GM20000 (cell line): ENCODE measurements at places on chromosomes 13 and 19.

GRCh38 chr13:24495151-24495729, 17.3 kb downstream of the PARP4 start:
- no peak for DNase-seq

DNA sequence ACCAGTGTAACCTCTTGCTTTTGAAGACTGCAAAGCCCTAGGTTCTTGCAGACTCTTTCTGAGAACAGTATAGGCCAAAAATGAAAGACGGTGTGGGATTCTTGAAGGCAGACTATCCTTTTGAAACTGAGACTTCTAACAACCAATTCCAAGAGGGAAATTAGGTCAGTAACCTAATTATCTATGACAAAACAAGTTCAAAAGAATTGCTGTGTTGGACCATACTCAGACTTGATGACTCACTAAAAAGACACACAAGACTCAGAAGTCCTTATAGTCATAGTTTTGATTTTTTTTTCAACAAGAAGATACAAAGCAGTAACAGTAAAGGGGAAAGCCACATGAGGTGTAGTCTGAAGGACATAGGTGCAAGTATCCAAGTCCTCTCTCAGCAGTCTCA, 624.0 kb upstream of the GPC6 start:
- no peak for DNase-seq

GRCh38 chr19:8609279-8610040, 1.1 kb downstream of the ADAMTS10 start:
- peak; percentile 59 for DNase-seq

DNA sequence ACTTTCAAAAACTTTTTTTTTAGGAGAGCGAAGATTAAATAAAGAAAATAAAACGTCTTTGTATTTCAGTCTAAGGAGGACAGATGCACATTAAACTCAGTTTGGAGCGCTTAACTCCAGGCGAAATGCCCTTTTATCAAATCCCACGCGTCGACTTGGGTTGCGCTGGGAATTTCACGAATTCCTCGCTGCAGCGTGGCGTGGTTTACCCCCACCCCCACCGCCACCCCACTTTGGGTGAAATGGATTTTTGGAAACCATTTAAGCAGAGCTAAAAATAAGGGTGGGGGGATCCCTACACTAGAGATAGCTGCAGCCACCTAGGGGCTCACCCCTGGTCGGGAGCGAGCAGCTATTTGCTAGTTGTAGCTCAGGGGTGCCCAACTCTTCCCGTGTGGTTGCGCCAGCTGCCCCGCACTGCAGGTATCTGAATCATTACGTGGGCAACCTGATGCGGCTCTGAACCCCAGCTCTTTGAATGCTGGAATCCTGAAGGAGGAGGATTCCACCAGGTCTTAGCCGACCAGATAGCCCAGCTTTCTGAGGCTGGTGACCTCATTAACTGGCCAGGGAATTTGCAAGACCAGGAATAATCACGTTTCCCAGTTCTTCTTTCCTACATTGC, 6.5 kb upstream of the TSHZ3 start:
- DNase-seq, result no peak

- DNase-seq, result no peak
Observed at GRCh38 chr13:23069566-23069965, 111.2 kb upstream of the SGCG start.

DNA sequence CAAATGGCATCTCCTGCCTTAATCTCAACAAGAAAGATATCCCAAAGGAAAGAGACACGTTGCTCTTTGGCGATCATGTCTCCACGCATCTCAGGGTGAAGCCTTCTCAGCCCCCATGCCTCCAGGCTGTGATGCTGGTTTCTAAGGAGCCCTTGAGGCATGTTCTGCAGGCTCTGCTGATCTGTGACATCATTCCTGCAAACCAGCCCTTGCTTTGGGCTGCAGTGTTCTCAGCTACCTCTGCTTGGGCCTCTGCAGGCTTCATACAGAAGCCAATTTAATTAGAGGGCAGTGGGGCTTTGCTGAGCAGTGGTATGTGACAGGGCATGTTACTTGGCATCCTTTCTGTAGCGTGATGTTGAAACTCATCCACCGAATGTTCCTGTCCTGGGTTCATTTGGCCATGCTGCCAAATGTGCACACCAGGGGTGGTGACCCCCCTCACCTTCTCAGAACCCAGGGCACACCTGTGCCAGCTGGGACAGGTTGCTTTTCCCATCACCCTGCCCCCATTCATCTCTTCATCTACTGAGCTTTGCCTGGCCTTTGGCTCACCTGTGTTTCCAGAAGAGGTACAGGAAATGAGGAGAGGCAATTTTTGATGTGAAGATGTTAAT, 230.9 kb downstream of the TEX29 start:
- no peak for DNase-seq

DNA sequence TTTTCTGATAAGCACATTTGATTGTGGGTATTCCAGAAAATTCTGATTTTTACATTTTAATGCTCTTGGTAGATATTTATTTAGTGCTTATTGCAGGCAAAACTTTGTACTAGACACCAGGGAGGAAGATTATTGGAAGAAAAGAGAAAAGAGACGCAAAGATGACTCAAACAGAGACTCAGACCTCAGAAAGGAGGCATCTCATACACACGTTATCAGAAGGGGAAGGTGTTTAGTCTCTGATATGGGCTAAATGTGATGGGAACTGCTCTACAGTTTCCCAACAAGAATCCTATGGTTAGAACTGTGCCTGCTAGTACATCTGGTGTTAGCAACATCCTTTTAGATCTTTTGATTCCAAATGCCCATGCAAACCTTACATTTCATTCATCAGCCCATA, 245.6 kb downstream of the KLF5 start:
- DNase-seq, result no peak

DNA sequence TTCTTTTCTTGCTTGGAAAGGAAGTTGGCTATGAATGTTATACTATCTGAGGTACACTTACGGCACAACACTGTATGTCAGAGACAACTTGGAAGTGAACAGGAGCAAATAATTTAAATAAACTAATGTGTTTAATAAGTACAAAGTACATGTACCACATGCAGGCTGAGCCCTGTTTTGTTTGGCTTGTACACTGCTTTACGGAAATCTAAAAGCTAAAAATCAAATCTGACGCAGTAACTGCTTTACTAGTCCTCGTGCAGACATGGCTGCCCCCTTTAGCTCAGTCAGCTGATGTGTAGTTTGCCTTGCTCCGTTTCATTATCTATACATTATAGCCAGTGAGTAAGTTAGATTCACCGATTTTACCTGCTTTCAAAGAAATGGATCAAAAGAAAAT, 36.5 kb downstream of the TDRD3 start:
- no peak for DNase-seq

- no peak for DNase-seq
Observed at GRCh38 chr13:44974056-44974793, 15.0 kb downstream of the NUFIP1 start.

GRCh38 chr13:33015791-33016323, 366 bp upstream of the KL start:
- DNase-seq, result peak; percentile 50

- no peak for DNase-seq
Observed at GRCh38 chr13:41177616-41178015, 16.8 kb downstream of the KBTBD7 start.

- DNase-seq, result no peak
Observed at GRCh38 chr19:18068395-18068794, 18.3 kb downstream of the IL12RB1 start.

- DNase-seq, result no peak
Observed at GRCh38 chr13:23081901-23082300, 98.9 kb upstream of the SGCG start.

GRCh38 chr13:83666141-83666540, 216.1 kb downstream of the SLITRK1 start:
- no peak for DNase-seq

- DNase-seq, result no peak
Observed at GRCh38 chr19:6678690-6679109, 8.7 kb upstream of the TNFSF14 start.

DNA sequence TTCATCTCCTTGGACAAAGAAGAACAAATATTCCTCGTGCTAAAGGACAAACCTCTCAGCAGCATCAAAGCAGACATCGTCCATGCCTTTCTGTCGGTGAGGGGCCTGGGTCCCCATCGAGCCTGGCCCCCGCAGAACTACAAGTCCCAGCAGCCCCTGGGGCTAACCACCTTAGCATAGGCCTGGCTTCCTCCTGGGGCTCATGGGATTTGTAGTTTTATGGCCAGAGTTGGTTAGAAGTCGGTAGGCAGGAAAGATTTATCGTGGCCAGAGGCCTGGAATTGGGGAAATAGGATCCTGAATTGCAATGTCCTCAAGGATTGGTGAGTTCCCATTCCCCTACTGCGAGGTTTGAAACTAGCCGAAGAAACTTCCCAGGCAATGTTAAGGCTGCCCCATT, 19.6 kb downstream of the TMEM150B start:
- DNase-seq, result peak; percentile 83

- peak; percentile 71 for DNase-seq
Observed at GRCh38 chr19:16367261-16367683, 42.6 kb downstream of the KLF2 start.

DNA sequence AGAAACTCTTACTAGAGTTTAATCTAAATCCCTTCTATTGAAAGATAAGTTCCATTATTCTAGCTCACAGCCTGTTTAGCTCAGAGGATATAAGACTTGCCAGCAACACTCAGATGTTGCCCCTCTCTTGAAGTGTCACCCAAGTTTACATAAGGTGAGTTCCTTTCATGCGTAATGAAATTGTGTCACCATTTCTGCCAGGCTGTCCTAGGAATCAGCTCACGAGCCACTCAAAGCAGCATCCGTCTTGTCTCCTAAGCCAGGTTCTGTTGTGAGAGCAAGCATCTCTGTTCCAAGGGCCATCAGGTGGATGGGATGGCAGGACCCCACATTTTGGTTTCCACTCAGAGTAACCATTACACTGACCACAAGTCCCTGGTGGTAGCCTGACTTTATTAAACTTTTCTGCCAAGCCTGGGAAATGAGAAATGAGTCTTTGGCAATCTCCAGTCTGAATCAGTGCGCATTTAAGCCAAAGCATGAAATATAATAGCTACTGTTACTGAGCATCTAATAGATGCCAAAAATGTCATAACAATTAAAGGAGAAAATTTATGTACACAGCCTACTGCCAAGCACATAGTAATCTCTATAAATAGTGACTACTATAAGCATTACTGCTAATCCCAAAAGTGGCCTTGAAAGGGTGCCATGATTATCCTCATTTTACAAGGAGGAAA, 179.6 kb upstream of the MIR17HG start:
- DNase-seq, result no peak

- no peak for DNase-seq
Observed at GRCh38 chr19:47760632-47760999, 15.3 kb downstream of the NOP53 start.

- DNase-seq, result no peak
Observed at GRCh38 chr13:60439201-60439600, 42.2 kb downstream of the TDRD3 start.

GRCh38 chr13:29483211-29483610, 112.3 kb downstream of the SLC7A1 start:
- DNase-seq, result no peak

GRCh38 chr13:109480011-109480955, 306.1 kb downstream of the IRS2 start:
- DNase-seq, result no peak

DNA sequence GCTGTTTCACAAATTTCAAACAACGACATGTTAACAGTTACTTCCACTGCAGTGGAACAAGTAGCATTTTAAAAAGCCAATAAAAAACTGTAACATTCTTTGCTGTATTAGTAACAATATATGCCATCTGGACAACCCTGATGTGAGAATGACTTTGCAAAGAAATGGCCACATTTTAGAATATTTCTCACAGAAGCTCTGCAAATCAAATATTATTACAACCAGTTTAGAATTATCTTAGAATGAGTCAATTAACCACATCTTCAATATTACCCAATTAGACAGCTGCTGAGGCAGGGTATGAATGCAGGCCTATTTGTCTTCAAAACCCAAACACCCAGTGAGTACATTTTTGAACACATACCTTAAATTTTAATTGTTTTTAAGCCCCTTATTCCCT, 3.2 kb downstream of the ZNF699 start:
- DNase-seq, result no peak

DNA sequence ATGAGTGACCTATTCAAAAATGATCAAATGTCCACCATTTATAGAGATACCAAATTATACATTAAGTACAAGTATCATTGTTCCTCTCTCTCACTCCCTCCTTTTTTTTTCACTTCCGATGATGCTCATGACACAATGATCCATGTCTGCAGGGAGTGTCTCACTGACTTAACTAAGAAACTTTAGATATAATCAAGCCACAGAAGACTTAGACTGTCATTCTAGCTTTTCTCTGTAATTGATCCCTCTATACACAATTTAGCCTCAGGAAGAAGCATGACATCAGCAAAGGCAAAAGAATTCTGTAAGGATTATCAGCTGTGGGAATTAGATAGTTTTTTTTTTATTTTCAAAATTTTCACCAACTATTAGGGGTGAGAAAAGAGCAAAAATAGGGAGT, 734.9 kb upstream of the PCDH9 start:
- no peak for DNase-seq

DNA sequence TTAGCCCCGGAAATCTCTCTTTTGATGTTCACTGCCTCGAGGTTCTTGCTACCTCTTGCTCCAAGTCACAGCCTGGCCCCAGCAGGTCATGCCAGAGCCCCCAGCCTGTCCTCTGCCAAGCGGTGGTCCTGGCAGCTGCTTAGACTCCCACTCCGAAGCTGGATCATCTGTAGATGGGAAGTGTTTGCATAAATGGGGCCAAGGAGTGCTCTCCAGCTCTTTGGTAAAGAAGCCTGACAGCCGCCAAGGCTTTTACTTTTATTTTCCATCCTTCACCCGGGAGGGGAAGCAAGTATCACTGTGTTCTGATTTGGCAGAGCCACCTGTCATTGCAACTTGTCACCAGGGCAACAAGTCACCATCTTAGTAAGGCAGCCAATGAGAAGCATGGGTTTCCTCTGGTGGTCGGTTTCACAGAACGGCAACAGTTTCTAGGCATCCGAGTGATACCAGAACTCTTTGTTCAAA, 10.6 kb upstream of the RETN start:
- peak; percentile 93 for DNase-seq

GRCh38 chr13:39144941-39145533, 106.8 kb downstream of the NHLRC3 start:
- DNase-seq, result peak; percentile 61

GRCh38 chr13:32334671-32335070, 19.4 kb downstream of the BRCA2 start:
- DNase-seq, result no peak

DNA sequence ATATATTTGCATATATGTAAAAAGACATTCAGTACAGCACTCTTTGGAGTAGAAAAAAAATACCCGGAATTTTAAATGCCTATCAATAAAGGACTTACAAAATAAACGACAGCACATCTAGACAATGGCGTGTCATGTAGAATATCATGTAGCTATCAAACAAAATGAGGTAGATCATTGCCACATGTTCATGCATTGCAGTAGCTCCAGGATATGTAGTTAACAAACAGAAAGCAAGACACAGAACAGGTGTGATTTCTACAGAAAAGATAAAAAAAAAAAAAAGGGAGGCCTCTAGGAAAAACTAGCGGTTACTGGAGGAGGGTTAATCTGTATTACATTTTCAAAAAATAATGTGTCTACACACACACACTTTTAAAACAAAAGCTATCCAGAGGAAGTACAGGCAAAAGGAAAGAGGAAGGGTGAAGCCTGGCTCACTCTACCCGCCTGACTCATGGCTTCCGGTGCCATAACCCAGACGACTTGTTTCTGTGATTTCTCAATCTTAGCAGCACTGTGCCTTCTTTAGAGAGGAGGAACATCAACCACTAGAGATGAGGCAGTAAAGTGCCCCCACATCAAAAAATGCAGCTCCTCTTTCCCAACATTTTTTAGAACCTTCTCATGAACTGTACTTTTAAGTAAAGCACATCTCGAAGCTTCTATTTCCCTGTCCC, 6.9 kb downstream of the KCTD12 start:
- DNase-seq, result peak; percentile 61
